ENCODE measurements at places on chromosomes 6 and 20.

- no peak for DNase-seq
Measured at GRCh38 chr20:37651932-37652331, 41.9 kb upstream of the CTNNBL1 start.

DNA sequence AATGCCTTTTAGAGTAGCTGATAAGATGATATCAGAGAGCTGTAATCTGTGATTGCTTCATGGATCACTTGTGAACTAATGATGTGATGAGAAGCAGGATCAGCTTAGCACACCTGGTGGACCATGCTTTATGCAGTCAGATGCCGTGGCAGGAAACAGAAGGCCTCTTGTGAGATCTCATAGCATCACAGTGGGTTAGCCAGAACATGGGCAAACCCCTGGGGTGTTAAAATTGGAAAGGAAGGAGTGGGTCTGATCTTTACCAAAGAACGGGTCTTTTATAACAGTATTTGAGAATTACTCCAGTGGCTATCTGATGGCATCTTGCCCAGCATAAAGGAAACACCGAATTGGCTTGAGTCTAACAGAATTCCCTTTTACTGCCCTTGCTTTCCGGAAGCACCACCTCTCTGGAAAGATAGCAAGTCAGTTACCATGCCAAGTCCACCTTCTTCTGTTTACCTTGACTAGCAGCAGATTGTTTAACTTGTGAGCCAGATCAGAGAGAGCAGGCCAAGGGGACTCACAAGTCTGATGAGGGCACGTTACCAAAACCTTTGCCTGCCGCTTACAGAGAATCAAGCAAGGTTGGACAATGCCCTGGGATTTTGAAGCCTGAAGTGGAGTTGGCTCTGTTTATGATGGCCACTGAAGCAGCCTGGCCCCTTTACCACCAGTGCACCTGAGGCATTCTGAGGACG is 20.9 kb upstream of the SRF start:
- DNase-seq, result no peak

- DNase-seq, result no peak
Measured at GRCh38 chr20:50824137-50824536, 29.3 kb downstream of the BCAS4 start.

DNA sequence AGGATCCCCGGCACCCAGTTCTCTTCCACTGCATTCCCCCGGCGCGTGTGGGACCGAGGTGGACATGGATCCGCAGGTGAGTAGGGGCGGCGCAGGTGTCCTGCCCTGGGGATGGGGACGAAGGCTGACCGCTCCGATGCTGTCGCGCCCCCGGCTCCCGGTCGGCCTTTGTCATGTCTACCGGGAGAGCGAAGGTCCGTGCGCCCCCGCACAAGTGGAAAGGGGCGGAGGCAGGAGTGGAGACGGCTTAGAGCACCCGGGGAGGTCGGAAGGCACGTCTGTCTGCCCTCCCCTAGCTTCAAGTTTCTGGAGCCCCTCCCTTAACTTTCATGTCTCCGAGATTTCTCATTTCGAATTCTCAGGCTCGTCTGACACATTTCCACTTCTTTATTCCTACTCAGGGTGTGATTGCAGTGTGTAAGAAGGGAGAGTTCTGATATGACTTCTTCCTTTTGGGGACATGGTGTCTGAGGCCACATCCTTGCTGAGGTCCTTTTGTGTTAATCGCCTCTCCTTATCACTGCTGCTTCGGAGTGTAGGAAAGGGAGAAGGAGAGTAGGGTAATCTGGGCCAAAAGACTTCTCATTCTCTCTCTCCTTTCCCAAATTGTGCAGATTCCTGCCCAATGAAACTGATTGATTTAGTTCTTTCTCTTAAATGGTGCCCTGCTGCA is 435 bp downstream of the KIFC1 start:
- no peak for DNase-seq

GRCh38 chr6:161407581-161407980 is 133.7 kb upstream of the AGPAT4 start:
- no peak for DNase-seq

DNA sequence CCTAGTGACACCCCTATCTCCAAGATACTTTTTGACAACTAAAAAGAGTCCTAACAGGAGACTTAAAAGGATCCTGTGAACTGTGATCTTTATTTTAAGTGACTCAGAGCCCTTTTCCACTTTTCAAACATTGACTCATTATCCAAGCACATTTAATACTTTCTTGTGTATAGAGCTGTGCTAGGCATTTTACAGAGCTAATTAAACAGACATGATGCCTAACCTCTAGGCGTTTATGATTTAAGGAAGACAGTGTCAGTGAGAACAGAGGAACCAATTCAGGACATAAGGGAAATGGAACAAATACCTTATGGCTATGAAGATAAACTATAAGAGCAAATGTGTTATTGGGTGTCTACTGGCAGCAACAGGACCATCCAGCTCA is 282.6 kb downstream of the TPBG start:
- DNase-seq, result no peak

- no peak for DNase-seq
Measured at GRCh38 chr6:134835993-134836392, 113.9 kb downstream of the ALDH8A1 start.

GRCh38 chr20:46351357-46352058 is 43.2 kb upstream of the CDH22 start:
- no peak for DNase-seq

GRCh38 chr20:46044896-46045295 is 15.9 kb downstream of the SLC12A5 start:
- DNase-seq, result no peak

Data from NCI-H2081 treated with DMSO at 0.1 percent for 48 hours (cell line).